ENCODE measurements at places on chromosomes 3 and 15. TPM values are rescaled to one million over a fixed set of nuclear protein-coding genes. Genes with fewer than 3 reads are reported as not detected.

Gene EMC7
- 70.2 TPM for total RNA-seq

Gene CLEC3B
- total RNA-seq = 1.1 TPM

Gene CNTN4
- total RNA-seq = 51.3 TPM

Gene FGF7
- not detected for total RNA-seq

Gene GPR62
- not detected for total RNA-seq

Gene RBMS3
- total RNA-seq = 9.2 TPM

Gene MRPS25
- 55.6 TPM for total RNA-seq

Gene PRSS50
- total RNA-seq = not detected

Gene GP5
- total RNA-seq = 0.25 TPM

DNA sequence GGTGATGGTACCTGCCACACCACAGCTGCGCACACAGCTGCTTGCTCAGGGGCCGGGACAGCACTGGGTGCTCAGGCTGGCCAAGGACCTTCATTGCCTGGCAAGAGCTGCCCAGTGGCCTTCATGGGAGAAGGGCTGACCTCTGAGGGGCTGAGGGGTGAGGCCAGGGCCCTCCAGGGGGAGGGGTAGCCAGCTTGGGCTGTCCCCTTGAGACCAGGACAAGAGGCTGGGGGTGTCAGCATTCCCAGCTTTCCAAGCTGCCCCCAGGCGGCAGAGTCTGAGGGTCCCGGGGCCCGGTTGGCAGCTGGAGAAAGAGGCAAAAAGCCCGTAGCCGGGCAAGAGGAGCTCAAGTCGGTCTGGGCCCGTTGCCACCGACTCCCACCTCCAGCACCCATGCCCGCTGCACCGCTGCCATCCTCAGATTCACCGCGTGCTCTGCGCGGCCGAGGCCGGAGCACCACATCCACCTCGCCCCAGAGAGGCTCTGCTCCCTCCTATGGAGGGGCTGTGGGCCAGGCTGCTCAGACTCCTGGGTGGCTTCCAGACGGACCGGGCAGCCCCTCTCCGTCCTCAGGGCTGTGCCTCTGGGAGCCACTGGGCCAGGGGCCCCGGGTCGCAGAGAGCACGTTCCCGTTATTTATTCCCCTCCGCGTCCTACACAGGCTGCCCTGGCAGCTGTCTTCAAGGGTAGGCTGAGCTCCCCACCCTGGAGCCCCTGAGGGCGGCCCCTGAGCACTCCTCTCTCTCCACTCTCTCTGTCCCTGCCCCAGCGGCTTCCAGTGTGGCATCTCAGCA is 51.5 kb downstream of the PLXNA1 start:
- H3K27ac ChIP-seq = no peak overlapping the region
- H3K4me3 ChIP-seq = no peak overlapping the region
- no peak for DNase-seq
- no peaks in the 10 kb centered on the region for H3K36me3 ChIP-seq
- no peaks in the 10 kb centered on the region for H3K4me1 ChIP-seq

GRCh38 chr15:85482894-85483293 is 102.5 kb downstream of the AKAP13 start:
- no peaks in the 10 kb centered on the region for H3K27me3 ChIP-seq
- no peak overlapping the region for H3K4me3 ChIP-seq
- DNase-seq = no peak
- H3K36me3 ChIP-seq = no peaks in the 10 kb centered on the region
- peaks cover 7% of the 10 kb centered on the region for H3K4me1 ChIP-seq

DNA sequence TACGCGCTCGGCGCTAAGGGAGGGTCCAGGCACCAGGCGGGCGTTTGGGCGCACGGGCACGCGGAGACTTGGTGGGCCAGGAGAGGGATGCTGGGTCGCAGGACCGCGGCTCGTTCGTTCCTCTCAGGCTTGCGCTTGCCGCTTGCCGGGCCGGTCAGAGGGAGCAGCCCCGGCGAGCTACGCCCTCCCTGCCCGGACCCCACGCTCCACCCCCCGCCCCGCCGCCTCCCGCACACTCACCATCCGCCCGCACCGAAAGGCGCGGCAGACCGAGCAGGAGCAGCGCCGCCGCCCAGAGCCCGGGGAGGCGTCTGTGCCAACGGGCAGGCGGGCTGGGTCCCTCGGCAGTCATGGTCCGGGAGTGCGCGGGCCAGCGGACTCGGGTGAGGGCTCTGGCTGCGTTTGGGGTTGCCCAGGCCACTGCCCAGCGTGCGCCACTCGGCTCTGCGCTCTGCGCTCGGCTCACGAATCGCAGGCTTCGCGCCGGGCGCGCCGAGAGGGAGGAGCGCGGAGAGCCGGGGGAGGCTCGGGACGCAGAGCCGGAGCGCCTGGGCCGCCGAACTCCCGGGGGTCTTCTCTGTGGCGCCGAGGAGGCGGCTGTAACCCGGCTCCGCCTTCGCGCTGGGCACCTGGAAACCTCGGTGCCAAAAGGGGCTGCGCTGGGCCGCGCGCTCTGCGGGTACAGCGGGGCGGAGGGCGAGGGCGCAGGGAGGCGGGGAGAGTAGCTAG is at the start of gene SUSD5:
TSS of gene SUSD5 (minus strand) at position 365 of the 729 bp plus-strand sequence. CDS start at position 352, 13 bp downstream.
- no peaks in the 10 kb centered on the region for H3K27me3 ChIP-seq
- H3K36me3 ChIP-seq = no peaks in the 10 kb centered on the region
- H3K4me3 ChIP-seq = no peak within 1 kb of the TSS
- H3K4me1 ChIP-seq = no peaks in the 10 kb centered on the region
- H3K27ac ChIP-seq = no peak within 1 kb of the TSS
- no peak for DNase-seq

GRCh38 chr15:91243826-91244225 is 143.8 kb downstream of the SV2B start:
- H3K4me3 ChIP-seq = no peak overlapping the region
- no peak for DNase-seq
- H3K27me3 ChIP-seq = no peaks in the 10 kb centered on the region
- H3K27ac ChIP-seq = no peak overlapping the region
- H3K36me3 ChIP-seq = no peaks in the 10 kb centered on the region

GRCh38 chr3:152229692-152230091 is 39.0 kb upstream of the MBNL1 start:
- H3K4me1 ChIP-seq = no peaks in the 10 kb centered on the region
- H3K4me3 ChIP-seq = no peak overlapping the region
- H3K36me3 ChIP-seq = no peaks in the 10 kb centered on the region
- H3K27me3 ChIP-seq = no peaks in the 10 kb centered on the region
- no peak overlapping the region for H3K27ac ChIP-seq

- peak overlapping the region; percentile 100 for H3K27ac ChIP-seq
- H3K4me1 ChIP-seq = no peaks in the 10 kb centered on the region
- peaks cover 3% of the 10 kb centered on the region for H3K36me3 ChIP-seq
- H3K27me3 ChIP-seq = no peaks in the 10 kb centered on the region
Observed at GRCh38 chr15:59105854-59106253, 908 bp downstream of the CCNB2 start.

DNA sequence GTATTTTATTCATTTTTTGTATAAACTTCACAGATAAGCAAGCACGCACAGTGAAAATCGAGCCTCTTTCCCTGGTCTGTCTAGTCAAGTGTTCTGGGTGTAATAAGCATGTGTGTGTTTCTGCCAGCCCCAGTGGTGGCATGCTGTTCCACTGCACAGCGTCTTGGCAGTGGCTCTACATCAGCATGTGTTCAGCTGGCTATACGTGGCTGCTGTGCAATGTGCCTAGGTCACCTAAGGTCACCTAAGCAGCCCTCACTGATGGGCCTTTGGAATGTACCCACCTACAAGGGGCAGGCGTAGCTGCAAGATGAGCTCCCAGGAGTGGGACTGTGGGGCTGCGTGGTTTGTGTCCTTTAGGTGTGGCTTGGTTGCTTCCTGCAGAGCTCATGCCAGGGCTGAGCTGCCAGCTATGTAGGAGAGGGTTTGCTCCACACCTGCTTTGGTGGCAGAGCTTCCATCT is 4.9 kb downstream of the LIMD1 start:
- H3K27me3 ChIP-seq = no peaks in the 10 kb centered on the region
- no peak overlapping the region for H3K4me3 ChIP-seq
- H3K36me3 ChIP-seq = peaks cover 1% of the 10 kb centered on the region
- H3K4me1 ChIP-seq = peaks cover 19% of the 10 kb centered on the region
- H3K27ac ChIP-seq = no peak overlapping the region

DNA sequence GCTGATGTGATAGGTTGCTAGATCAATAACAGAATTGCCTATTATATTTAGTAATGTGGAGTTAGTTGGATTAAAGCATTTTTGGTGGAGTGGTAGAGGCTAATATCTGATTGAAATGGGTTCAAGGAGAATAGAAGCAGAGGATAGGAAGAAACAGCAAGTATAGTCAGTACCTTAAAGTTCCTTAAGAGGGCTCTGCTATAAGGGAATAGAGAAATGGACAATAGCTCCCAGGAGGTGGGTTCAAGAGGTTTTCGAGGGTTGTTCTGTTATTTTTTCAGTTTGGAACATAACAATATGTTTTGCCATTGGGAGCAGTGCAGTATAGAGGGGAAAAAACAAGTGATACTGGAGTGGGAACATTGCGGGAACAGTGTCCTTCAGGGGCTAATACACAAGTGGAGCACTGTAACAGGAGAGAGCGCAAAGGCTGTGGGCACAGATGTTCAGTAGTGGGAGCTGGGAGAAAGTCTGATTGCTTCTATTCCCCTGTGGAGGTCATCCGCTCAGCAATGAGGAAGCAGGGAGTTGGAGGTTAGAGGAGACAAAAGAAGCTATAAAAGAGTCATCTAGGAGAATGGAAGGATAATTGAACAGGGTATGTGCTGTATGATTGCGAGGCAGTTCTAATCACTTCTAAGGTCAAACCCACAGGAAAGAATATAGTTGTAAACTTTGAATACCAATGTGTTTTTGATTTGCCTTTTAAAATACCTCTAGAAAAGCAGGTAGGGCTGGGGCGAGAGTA is 3.3 kb downstream of the MRPS11 start:
- H3K27ac ChIP-seq = no peak overlapping the region
- no peaks in the 10 kb centered on the region for H3K27me3 ChIP-seq
- H3K36me3 ChIP-seq = peaks cover 3% of the 10 kb centered on the region
- no peak for DNase-seq
- H3K4me3 ChIP-seq = no peak overlapping the region
- peaks cover 6% of the 10 kb centered on the region for H3K4me1 ChIP-seq

- H3K4me3 ChIP-seq = no peak overlapping the region
- DNase-seq = no peak
- no peaks in the 10 kb centered on the region for H3K36me3 ChIP-seq
- no peaks in the 10 kb centered on the region for H3K27me3 ChIP-seq
- H3K27ac ChIP-seq = no peak overlapping the region
Observed at GRCh38 chr3:61181874-61182273, 69.4 kb downstream of the FHIT start.

- no peaks in the 10 kb centered on the region for H3K27me3 ChIP-seq
- H3K27ac ChIP-seq = no peak overlapping the region
- no peak overlapping the region for H3K4me3 ChIP-seq
- no peak for DNase-seq
- H3K36me3 ChIP-seq = no peaks in the 10 kb centered on the region
Observed at GRCh38 chr3:74402821-74403220, 211.6 kb downstream of the CNTN3 start.

GRCh38 chr15:39403640-39404117 is 177.2 kb upstream of the THBS1 start:
- no peak for DNase-seq
- H3K27ac ChIP-seq = no peak overlapping the region
- H3K4me1 ChIP-seq = peaks cover 23% of the 10 kb centered on the region
- no peak overlapping the region for H3K4me3 ChIP-seq
- no peaks in the 10 kb centered on the region for H3K27me3 ChIP-seq

- H3K27ac ChIP-seq = no peak overlapping the region
- peaks cover 5% of the 10 kb centered on the region for H3K4me1 ChIP-seq
- H3K27me3 ChIP-seq = no peaks in the 10 kb centered on the region
Observed at GRCh38 chr15:58232281-58233065, 94.3 kb downstream of the AQP9 start.

DNA sequence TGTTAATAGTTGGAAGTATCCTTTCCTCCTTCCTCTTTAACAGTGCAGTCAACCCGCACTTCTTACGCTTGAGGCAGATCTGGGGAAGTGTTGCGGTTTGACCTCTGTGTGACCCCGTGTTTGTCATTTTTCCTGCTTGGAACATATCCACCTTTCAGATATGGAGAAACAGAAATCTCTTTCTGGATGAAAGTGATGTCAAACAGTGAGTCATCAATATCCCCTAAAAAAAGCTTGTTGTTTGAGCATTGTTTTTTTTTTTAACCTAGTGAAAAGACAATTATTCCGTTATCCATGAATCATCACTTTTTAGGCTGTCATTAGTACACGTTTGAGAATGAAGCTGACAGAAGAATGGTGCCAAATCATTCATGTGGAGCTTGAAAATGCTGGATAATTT is 293.7 kb downstream of the ARPP21 start:
- H3K4me1 ChIP-seq = no peaks in the 10 kb centered on the region
- H3K36me3 ChIP-seq = no peaks in the 10 kb centered on the region
- H3K27ac ChIP-seq = no peak overlapping the region
- no peak overlapping the region for H3K4me3 ChIP-seq
- H3K27me3 ChIP-seq = no peaks in the 10 kb centered on the region

DNA sequence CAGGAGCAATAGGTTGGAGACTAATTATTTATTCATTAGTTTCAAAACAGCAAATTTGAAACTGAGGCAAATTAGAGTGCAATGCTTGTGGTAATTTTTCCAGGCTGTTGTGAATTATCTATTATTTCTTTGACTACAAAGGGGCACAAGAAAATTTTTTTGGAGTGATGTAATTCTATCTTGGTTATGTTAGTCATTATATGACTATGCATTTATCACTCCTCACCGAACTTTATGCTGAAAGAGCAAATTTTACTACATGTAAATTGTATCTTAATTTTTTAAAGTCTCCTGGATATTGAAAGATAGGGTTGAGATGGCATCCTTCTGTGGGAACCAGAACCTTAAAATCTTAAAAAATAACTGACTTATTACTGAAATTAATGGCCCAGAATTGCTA is 320.0 kb upstream of the ROBO1 start:
- H3K4me1 ChIP-seq = no peaks in the 10 kb centered on the region
- no peak for DNase-seq
- H3K27me3 ChIP-seq = no peaks in the 10 kb centered on the region
- no peaks in the 10 kb centered on the region for H3K36me3 ChIP-seq
- no peak overlapping the region for H3K4me3 ChIP-seq

- H3K4me1 ChIP-seq = no peaks in the 10 kb centered on the region
- no peaks in the 10 kb centered on the region for H3K36me3 ChIP-seq
- H3K4me3 ChIP-seq = no peak overlapping the region
- no peaks in the 10 kb centered on the region for H3K27me3 ChIP-seq
Observed at GRCh38 chr15:95698230-95698629, 632.3 kb upstream of the NR2F2 start.

- H3K36me3 ChIP-seq = no peaks in the 10 kb centered on the region
- H3K4me3 ChIP-seq = no peak overlapping the region
- peak; percentile 81 for DNase-seq
- no peaks in the 10 kb centered on the region for H3K27me3 ChIP-seq
Observed at GRCh38 chr3:123489400-123490004, 40.6 kb upstream of the ADCY5 start.

DNA sequence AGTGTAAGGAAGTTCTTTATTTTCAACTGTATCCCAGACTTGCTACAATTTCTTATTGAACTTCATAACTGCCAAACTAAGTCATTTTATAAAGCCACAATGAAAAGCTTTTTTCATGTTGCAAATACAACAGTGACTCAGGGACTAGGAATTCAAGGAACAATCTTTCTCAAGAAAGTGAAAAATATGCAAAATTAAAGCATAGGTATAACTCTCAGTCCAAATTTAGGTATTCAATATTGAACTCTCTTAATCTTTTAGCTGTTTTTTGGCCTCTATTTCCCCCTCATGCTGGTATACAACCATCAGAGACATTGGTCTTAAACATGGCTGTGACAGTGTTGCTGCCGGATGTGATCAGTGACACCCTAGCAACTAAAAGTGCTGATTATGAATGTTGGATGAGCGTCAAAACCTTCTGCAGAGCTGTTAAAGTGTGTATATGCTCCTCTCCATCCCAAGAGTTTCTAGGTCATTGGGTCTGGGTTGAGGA is 476.9 kb downstream of the ZNF385D start:
- no peak overlapping the region for H3K4me3 ChIP-seq
- no peaks in the 10 kb centered on the region for H3K4me1 ChIP-seq
- no peaks in the 10 kb centered on the region for H3K36me3 ChIP-seq
- DNase-seq = no peak

- H3K4me3 ChIP-seq = 0 out of 2 replicates have a peak overlapping the region, but pooled peaks have one; percentile 8
- H3K4me1 ChIP-seq = peaks cover 35% of the 10 kb centered on the region
- H3K27me3 ChIP-seq = no peaks in the 10 kb centered on the region
- peak overlapping the region; percentile 74 for H3K27ac ChIP-seq
Observed at GRCh38 chr15:83305704-83306291, 21.3 kb upstream of the BNC1 start.
